Stimulated activated CD4-positive, alpha-beta T cell treated with anti-CD3 and anti-CD28 coated beads, Interleukin-15, amount 100 ng/mL, for 1 hour (primary cell): ENCODE measurements at places on chromosomes 1 and 21.

DNA sequence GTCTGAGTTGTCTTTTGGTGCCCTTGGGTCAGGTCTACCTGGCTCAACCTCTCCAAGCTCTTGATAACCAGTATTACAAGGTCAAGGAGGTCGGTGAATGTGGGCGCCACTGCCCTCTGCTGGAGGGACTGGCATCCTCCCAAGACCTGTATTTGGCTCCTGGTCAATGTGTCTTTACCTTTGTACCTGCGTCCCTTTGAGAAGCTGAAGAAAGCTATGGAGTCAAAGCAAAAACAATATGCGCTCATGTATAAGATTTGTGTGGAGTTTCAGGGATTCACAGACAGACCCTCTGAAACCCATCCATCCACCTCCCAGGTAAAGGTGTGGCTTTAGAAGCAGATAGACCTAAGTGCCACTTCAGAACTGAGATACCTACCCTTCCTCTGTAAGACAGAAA lies 61.8 kb upstream of the NBL1 start:
- peak; percentile 56 for DNase-seq

- no peak for DNase-seq
These were observed 49.9 kb downstream of the DNTTIP2 start for GRCh38 chr1:93829061-93829460.

DNA sequence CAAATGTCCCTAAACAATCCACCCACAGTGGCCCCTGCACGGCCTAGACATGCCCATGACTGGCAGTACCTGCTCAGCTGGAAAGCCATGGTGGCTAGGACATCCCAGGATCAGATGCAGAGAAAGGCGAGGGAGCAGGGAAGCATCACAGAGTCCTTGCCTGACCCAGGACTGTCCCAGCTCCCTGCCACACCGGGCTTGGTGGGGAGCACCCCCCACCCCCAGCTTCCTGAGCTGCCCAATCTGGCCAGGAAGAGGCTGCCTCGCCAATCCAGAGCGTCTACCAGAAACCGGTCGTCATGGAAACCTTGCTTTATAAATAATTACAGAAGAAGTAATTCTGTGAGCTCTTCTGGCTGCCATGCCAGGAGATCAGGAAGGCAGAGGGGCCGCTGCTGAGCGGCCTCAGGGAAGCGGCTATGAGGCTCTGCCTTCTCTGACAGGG lies 34.8 kb downstream of the ACOT7 start:
- no peak for DNase-seq

DNA sequence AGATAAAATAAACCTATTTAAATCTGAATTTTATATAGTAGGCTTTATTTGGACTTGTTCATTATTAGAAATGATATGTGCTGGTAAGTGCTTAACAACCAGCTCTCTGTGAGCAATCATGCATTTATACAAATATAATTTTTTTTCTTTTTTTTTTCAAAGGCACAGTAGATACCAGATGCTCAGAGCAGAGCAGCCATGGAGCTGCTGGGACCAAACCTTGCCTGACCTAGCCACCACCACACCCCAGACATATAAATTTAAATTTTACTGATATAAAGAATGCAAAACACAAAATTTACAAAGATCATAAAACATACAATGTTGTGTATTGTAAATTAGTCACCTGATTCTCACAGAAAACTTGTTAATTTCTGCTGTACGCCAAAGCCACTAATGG lies 290.6 kb downstream of the SDCCAG8 start:
- no peak for DNase-seq

DNA sequence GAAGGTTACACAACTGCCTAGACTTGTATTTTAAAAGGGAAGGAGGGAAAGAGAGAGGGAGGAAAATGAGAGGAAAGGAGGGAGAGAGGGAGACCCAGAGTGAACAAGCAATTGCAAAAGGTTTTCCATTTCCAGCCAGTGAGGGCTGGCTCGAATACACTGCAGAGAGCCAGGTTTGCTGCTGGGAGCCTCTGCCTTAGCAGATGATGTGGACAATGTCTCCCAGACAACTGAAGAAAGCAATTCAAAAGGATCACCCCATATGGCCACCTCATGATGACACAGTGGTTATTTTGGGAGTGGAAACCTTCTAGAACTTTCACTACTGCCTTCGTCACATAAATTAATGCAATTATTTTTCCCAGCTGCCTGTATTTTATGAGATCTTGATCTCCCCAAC lies 86.4 kb downstream of the BCAR3 start:
- DNase-seq: no peak

GRCh38 chr1:156571261-156571852 lies 1.0 kb downstream of the IQGAP3 start:
- no peak for DNase-seq

DNA sequence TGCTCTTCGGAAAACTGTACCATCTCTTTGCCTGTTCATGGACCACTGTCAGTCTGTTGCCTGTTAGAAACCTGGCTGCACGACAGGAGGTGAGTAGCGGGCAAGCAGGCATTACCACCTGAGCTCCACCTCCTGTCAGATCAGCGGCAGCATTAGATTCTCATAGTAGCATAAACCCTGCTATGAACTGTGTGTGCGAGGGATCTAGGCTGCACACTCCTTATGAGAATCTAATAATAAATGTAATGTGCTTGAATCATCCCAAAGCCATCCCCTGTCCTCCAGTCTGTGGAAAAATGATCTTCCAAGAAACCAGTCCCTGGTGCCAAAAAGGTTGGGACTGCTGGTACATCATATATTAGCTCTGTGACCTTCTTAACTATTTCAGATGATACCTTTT lies 110.0 kb downstream of the SMYD3 start:
- no peak for DNase-seq

- no peak for DNase-seq
These were observed 921.5 kb downstream of the TTLL7 start for GRCh38 chr1:83077411-83077810.

DNA sequence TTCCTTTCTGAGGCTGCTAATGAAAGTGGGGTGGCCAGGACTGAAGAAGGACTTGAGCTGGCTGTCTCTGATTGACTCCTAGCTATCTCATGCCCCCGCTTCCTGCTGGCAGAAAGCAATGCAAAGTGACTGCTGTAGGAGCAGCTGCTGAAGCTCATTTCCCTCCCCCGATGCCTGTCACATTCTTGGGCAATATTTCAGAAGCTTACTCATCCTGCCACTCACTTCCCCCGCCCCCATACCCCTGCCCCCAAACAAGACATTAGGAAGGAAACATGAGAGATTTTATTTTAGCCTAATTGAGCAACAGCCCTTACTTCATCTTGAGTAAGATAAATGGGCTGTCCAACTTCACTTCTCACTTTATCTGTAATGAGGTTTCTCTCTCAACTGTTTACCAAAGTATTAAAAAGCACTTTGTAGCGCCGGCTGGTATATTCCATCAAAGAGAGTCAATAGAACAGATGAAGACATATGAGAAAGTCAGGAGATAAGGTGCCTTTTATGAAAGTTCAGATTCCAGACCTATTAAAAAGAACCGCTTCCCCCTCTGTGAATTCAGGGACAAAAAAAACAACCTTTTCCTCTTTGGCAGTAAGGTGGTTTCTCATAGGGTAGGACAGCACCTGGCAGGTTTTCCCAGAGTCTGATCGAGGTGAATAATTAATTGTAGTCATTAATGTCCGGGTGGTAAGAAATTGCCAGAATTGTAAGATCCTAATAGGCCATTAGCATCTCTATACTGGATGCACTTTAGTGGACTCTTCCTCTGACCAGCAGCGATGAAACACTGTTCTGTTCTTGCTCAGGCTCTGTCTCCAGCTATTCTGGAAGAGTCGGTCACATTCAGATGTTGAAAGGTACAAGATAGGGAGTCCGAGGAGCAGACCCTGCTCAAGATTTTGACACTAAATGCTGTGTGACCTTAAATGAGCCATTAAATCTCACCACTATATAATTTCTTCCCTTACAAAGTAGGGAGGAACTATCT lies 70.2 kb downstream of the SH3GLB1 start:
- no peak for DNase-seq

DNA sequence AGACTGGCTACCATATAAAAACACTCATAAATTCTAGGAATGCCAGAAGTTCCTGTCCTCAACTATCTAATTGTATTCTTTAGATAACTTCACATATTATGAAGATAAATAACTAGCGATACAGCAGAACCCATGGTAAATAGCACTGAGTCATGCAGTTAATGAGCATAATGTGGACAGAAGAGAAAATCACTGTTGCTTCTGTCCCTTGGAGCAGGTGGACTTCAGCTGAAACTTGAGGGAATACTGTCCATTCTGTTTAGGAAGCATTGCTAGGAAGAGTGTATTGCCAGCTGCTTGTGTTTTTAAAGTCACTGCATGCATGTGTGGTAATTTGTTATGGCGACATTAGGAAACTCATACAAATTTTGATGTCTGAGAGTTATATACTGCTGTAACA lies 854.4 kb downstream of the LTN1 start:
- DNase-seq: no peak

- DNase-seq: peak; percentile 67
These were observed 18.3 kb upstream of the IL6R start for GRCh38 chr1:154386643-154387352.

GRCh38 chr1:41581216-41582003 lies 96.9 kb upstream of the EDN2 start:
- DNase-seq: no peak

GRCh38 chr1:189289346-189289745 lies 1188.3 kb downstream of the BRINP3 start:
- DNase-seq: no peak

DNA sequence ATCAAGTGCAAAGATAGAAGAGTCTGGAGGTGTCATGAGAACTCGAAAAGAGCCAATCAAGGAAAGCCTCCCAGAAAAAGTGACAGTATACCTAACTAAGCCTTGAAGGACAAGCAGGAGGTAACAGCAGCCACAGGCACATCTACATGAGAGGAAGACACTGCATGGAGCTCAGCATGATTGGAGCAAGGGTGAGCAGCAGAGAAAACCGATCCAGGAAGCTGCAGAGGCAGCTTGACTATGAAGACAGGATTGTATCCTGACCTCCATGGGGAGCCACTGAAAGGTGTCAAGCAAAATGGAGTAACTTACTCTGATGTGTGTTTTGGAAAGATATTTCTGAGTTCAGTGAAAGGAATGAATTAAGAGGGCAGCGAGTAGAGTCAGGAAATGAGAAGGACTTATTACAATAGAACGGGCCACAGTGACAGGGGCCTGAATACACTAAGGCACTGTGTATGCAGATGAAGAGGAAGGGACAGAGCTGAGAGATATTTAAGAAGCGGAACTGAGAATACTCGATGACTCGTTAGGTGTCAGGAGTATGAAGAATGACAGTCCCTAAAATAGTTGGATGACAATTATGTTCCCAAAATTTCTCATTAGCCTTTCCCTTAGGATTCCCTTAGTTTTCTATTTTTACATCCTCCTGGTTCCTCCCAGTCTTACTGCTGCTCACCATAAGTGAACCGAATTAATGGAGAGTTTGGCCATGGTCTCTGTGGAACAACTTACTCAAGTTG lies 139.3 kb upstream of the NFIA start:
- DNase-seq: no peak

DNA sequence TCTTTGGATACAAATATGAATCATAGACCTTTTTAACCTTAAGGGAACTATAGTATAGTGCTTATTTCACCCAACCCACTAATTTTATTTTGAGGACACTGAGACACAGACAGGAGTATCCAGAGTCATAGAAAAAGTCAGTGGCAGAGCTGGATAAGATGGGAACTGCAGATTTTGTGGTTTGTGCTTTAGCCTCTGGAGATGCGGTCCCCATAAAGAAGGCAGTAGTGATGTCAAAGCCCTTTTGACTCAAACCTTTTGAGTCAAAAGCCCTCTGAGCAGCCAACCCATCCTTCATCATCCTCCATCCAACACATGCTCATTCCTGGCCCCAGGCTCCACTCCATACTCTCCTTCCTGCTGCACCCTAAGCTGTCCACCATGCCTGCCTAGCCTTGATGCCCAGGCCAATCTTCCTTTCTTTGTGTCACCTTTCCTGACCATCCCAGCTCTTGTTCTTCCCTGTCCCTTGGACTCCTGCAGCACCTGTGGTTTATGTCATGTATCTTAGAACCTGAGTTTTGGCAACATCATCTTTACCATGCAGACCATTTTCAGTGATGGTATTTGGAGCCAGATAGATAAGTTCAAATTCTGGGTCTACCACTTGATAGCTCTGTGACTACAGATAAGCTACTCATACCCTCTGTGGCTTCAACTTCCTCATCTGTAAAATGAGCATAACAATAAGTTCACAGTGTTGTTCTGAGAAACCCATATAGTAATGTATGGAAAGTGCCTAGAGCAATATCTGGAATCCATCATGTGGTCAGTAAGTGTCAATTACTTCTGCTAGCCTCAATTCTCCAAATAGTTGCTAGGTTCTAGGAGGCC lies 20.1 kb downstream of the SLAMF1 start:
- no peak for DNase-seq

DNA sequence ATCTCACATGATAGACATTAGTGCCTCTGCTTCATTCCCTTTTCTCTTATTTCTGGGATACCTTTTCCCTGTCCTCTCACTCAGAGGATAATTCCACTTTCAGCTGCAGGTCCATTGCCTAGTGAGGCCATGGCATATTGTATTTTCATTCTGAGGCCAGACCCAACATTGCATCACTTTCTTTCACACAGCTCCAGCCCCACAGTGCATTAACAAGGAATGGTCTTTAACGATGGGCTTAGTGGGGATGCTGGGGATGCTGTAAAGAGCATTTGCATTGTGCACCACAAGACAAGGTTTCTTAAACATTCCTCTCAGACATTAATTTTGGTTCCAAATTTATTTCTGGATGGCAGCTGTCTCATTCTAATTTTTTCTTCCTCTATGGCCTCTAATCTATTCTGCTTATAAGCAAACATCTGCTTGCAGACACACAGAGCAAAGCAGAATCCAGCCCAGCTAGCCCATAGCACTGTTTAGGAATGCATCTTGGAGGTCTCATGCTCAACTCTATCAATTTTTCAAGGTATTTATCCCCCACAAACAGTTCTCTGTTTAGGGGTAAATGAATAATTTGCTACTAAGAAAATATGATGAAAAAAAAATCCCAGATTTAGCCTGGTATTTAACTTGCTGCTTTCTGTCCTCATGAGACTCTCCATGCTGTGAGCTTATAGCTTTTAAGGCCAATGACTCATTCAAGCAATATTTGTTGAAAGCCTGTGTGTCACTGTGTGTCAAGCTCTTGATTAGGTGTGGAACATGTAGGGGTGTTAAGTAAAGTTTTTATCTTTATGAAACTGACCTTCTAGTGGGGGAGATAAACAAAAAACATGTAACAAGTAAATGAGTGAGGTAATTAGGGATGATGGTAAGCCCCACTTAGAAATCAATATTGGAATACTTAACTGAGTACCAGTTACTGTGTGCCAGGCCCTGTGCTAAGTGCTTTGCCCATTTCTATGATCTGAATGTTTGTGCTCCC lies 44.5 kb upstream of the CCDC190 start:
- no peak for DNase-seq

GRCh38 chr1:160579216-160579701 lies at the start of gene CD84:
CD84 (minus strand) TSS chr1:160579496; CDS start chr1:160579437, 59 bp downstream.
- no peak for DNase-seq

GRCh38 chr1:116024626-116025025 lies 48.3 kb downstream of the SLC22A15 start:
- no peak for DNase-seq
